Stimulated activated CD4-positive, alpha-beta T cell treated with anti-CD3 and anti-CD28 coated beads, Interleukin-1b, Interleukin-23, amount 100 ng/mL, for 1 hour (primary cell): ENCODE measurements at places on chromosomes 12 and 14.

DNA sequence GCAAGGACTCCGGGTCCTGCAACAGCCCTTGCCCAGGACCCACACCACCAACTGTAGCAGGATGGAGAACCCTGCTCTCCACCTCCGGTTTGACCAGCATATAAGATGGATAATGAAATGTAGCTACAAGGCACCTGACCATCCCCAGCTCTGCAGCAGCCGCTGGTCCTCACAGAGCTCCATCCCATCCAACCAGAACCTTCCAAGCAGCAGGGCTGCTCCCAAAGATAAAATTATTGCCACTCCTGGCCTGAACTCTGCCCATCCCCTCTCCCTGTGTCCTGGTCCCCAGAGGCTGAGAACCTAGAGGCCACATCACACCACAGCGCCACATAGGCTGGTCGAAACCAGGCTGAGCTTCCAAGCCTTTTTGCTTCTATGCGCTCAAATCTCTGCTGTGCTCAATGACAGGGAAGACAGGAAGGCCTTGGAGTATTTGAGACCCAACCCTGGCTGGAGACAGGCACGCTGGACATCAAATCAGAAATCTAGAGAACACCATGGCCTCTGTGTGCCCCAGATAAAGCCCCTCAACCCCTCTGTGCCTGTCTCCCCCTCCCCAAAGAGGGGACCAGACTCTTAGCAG lies 4.2 kb downstream of the CDK2AP1 start:
- no peak for DNase-seq

DNA sequence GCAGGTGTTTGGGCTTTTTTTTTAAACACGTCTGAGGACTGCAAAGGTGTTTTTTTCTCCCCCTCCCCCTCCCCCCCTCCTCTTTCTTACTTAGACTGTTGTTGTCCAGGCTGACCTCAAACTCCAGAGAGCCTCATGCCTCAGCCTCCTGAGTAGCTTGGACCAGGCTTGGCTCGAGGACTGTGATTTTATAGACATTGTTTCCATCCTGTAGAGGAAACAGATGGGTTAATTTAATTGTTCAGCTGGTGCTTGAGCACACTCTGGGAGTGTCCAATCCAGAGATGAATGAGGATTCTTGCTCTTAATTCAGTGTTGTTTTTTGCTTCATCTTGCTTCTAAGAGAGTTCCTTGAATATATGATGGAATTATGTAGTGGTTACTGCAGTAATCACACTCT lies 42.1 kb downstream of the RASSF3 start:
- DNase-seq = no peak

- no peak for DNase-seq
Observed at GRCh38 chr14:64971491-64971942, 619 bp downstream of the RAB15 start.

- no peak for DNase-seq
Observed at GRCh38 chr12:101714877-101715444, 17.5 kb downstream of the CHPT1 start.

DNA sequence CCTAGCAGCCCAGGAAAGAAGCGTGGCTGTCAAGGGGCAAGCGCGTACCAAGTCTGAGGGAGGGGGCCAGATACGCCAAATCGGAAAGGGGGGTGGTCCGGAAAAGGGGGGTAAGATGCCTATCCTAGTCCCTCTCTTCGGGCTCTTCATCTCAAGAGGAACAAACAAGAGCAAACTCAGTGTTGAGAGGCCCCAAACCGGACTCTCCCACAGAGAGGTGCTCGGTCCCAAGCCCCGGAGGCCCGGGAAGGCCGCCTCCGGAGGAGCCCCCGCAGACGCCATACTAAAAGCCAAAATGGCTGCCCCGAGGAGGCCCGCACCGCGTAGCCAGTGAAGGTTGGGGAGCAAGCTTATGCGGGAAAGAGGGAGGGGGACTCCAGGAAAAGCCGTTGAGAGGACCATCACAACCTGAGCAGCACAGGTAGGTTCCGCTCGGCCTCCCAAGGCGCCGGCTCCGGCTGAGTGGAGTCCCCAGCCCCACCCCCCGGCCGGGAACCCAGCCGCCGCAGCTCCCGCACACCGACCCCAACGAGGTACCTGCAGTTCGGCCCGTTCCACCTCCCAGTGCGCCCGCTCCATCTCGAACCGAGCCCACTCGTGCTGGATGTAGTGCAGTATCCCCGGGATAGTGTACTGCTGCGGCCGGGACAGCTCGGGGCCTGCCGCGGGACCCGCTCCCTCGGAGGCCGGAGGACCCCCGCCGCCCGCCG lies at the start of gene AP4S1:
AP4S1 (plus strand) TSS at position 283 of the 710 bp plus-strand sequence. CDS start 40,548 bp downstream, outside the sequence.
- peak; percentile 23 for DNase-seq

DNA sequence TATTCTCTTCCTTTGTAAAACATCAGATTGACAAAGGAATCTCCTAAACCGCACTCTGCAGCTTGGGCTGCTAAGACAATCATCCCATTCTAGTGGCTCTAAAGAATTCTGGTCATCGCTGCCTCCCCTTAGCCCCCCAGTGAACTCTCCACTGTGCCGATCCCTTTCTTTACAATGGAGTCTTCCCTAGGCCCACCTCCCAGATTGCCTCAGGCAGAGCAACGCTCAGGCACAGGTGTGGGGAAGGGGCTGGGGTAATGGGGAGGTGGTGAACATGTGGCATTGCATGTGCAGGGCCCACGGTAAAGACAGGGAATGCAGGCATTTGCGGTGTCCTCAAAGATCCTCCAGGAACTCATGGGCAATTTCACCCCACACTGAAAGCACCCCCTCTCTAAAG lies 86.3 kb downstream of the PLEKHG3 start:
- no peak for DNase-seq

- no peak for DNase-seq
Observed at GRCh38 chr12:49923880-49924556, 20.3 kb upstream of the FAIM2 start.

DNA sequence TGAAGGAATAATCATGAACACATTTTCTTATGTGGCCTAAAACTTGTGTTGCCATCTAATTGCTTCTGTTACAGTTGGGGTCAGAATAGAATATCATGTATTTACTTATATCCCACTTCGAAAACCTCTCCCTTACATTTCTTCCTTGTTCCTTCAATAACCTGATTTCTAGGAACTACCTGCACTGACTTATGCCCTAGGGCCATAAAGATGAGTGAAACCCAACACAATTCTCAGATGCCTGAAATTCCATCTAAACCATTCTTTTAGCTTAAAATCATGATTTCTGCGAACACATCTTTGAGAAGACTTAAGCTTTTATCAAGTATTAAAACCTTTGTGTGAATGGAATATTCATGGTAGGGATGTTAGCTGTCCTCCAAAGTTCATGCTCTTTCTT lies 142.7 kb downstream of the SNAPC1 start:
- no peak for DNase-seq

GRCh38 chr12:7892186-7892980 lies 19.7 kb upstream of the SLC2A14 start:
- no peak for DNase-seq

DNA sequence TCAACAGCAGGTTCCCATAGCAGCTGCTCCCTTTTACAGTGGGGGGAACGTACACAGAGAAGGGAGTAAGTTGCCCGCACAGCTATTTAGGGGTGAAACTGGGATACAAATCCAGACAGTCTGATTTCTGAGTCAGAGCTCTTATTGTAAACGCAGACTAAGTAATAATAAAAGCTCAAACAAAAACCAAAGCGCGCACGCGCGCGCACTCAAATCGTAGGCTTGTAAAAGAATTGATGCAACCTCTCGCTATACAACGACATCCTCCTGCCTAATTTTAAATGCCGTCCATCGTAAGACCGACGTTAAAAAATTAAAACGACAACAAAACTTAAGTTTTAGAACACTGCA lies 747 bp upstream of the DACT1 start:
- no peak for DNase-seq

DNA sequence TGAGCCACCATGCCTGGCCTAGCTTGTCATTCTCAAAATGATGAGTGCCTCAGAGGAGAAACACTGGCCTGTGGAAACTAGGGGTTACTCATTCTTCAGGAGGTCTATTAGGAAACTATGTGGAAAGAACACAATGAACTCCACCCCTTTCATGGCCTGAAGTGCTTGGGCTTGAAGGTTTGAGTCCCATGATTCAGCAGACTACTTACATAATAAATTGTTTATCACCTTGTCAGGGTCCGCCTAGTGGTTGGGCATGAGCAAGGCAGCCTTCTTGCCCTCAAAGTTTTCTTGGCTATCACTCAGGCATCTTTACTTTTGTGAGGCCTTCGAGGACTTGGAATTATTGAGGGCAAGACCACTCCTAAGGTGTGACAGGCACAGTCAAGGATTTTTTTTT lies 251.2 kb downstream of the ACSS3 start:
- DNase-seq = no peak

- DNase-seq = no peak
Observed at GRCh38 chr12:80472236-80472635, 28.2 kb downstream of the PTPRQ start.

GRCh38 chr12:44847403-44847802 lies 28.7 kb downstream of the NELL2 start:
- DNase-seq = no peak

GRCh38 chr14:22276913-22277816 lies 311.9 kb downstream of the DAD1 start:
- no peak for DNase-seq

DNA sequence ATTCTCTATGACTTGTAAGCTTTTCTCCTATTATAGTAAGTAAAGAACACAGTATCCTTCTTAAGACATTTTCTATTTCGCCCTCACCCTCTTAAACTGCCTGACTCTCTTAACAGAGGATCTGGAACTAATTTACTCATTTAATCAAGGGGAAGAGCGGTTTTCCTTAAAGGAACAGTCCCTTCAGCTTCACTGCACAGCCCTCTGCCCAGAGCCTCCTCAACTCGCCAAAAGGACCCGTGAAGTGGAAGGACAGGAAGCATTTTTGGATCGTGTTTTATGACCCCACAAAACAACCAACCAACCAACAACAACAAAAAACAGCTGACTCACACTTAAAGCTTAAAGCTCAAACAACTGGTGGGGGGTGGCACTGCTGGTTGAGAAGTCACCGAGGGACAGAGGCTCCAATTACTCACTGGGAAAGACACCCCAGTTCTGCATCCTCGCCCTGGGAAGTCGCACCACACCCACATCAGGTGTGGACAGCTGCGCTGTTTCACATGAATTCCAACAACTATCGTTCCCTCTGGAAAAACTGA lies 35.7 kb downstream of the NID2 start:
- DNase-seq = no peak

GRCh38 chr12:57611108-57611826 lies at the start of gene ARHGEF25:
Gene ARHGEF25 (plus strand): TSS chr12:57611435. CDS start chr12:57611895, 460 bp downstream.
- no peak for DNase-seq

GRCh38 chr12:50925342-50925651 lies 27.0 kb upstream of the HIGD1C start:
- no peak for DNase-seq

DNA sequence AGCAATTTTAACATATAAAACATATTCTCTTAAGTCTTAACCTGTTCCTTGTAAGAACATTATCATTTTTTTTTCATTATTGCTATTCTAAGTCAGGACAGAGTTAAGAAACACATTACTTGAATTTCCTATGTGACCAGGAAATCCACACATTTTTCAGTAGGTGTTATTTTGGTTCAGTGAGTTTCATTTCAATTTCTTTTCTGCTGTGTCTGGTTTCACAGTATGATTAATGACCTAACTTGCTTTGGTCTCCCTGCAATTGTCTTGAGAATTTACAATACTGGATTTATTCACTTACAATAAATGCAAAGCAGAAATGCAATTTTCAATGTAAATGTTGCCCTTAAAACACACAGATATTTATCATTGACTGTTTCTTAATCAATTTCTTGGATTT lies 396.9 kb upstream of the TMTC1 start:
- DNase-seq = no peak

DNA sequence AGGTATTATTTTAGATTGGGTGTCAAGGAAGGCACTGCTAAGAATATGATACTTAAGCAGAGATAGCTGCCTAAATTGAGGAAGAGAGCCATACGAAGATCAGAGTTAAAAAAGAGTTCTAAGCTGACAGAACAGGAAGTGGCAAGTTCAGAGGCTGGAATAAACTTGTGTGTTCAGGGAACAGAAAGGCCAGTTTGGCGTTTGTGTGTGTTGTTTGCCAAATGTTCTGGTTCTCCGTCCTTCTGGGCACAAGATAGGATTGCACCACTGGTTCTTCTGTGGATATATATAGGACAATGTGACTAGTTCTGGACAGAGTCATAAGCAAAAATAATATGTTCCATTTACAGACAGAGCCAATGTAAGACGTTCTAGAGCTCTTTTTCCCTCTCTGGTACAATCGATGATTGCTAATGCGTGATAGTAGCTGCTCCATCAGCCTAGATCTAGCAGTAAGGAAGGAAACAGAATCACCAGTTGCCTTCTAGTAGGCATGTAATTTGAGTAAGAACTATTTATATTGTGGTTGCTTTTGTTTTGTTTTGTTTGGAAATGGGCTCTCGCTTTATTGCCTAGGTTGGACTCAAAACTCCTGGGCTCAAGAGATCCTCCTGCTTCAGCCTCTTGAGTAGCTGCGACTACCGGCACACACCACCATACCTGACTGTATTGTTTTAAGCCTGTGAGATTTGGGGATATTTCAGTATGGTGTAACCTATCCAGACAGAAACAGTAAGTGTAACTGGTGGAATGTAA lies 7.4 kb downstream of the BBS10 start:
- no peak for DNase-seq

DNA sequence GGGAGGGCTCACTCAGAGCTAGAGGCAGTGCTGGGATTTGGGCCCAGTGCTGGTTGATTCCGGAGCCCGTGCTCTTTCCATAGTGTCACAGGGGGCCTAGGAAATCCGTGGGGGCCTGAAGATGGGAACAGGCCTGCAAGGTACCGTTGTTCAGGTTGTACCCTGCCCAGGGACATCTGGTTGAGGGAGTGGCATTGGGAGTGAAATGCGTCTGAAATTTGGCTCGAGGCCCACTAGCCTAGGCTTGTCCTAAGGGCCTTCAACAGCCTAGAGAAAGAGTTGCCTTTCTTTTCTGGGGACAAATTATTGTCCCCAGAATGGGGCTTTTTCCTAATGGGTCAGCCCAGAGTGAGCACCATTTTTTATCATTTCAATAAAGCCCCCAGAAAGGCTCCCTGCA lies 26.4 kb upstream of the FAM222A start:
- DNase-seq = no peak

DNA sequence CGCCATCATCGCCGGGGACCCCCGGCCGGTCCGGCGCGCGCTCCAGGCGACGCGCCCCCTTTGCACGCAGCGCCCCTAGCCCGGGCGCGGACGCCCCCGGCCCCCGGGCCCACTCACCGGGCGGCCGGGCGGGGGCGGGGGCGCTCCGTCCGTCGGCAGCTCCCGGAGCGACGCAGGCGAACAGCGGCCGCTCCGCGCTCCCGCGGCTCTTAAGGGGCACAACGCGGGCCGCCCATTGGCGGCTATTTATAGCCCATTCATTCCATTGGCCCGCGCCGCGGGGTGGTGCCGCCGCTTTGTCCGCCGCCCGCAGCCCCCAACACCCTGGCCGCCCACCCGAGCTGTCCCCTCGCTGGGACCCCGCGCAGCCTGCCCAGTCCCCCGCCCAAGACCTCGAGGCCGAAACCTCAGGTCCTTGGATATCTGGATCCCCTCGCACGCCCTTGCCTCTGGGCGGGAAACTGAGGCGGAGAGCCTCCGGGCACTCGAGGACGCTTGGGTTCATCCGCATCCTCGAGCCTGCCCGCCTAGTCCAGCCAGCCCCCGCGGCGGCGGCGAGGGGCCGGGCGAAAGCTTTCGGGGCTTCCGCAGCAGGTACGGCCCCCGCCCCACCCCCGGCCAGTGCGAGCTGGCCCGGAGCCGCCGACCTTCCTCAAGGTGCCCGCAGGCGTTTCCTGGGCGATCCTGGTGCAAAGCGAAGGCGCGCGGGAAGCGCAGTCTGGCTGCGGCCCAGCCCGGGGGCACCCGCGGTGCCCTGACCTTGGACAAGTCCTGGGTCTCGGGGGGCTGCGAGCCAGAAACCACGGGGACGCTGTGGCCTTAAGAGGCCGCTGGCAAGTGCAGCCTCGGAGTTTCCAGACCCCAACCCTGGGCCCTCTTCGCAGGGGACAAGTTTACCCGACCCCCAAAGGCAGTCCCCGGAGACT lies at the start of gene CKB:
CKB (minus strand) TSS at position 182 of the 926 bp plus-strand sequence. CDS start 337 bp downstream, outside the sequence.
- DNase-seq = no peak
